Panc1 (cell line): ENCODE measurements at places on chromosomes 4 and X. TPM values are rescaled to one million over a fixed set of nuclear protein-coding genes. Genes with fewer than 3 reads are reported as not detected.

Gene FOXR2
- total RNA-seq: not detected

Gene SMIM10
- 7.2 TPM for total RNA-seq

Gene GRPEL1
- 46.6 TPM for total RNA-seq

DNA sequence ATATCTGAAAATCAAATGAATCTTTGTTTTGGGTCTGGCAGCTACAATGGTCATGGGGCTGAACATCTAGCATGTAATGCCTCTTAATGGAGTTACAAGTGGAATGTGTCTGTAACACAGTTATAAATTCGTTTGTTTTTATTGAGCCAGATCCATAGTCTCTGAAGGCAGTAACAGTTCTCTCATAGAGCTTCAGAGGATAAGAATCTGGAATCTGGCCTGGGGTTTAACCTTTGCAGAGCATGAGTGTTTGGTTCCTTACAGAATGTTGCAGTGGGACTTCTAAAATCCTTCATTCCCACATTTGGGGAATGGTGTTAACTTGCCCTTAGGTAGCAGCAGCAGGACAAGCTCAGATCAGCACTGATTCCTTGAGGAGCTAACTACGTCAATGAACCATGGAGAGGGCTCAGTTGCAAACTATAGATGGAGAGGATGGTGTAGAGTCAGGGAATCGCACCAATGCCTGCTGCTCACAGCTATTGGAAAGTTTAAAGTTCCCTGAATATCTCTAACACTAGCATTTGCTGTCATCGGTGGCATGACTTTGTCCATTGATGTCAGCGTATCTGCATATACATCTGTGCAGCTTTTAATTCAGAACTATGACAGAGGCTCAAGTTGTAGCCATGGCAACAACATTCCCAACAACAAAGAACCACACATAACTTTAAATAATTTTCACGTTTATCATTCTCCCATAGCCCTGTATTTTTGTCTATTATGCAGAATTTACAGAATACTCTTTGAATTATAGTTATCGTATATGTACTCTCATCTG, 72.2 kb downstream of the RASGEF1B start:
- DNase-seq: no peak
- H3K4me1 ChIP-seq: no peaks in the 10 kb centered on the region
- no peaks in the 10 kb centered on the region for H3K36me3 ChIP-seq
- no peak overlapping the region for H3K4me3 ChIP-seq
- H3K27me3 ChIP-seq: no peaks in the 10 kb centered on the region

- no peaks in the 10 kb centered on the region for H3K27me3 ChIP-seq
- no peak overlapping the region for H3K27ac ChIP-seq
- no peak overlapping the region for H3K4me3 ChIP-seq
- H3K36me3 ChIP-seq: no peaks in the 10 kb centered on the region
- DNase-seq: no peak
These were observed 216.1 kb downstream of the STK32B start for GRCh38 chr4:5267408-5267807.

- H3K36me3 ChIP-seq: no peaks in the 10 kb centered on the region
- H3K4me3 ChIP-seq: no peak overlapping the region
- H3K27me3 ChIP-seq: no peaks in the 10 kb centered on the region
- no peaks in the 10 kb centered on the region; the same call in 1 of the 2 replicates for H3K4me1 ChIP-seq
- H3K27ac ChIP-seq: no peak overlapping the region
- DNase-seq: no peak
These were observed 55.2 kb downstream of the CHST7 start for GRCh38 chrX:46628460-46629371.
